Inflammatory macrophage (primary cell): ENCODE measurements at places on chromosomes 1 and 21.
A peak's percentile ranks its signal among the peaks of the same experiment; 100 is the strongest.

- no peak for DNase-seq
Measured at GRCh38 chr21:27173053-27173452, 206.2 kb upstream of the ADAMTS5 start.

DNA sequence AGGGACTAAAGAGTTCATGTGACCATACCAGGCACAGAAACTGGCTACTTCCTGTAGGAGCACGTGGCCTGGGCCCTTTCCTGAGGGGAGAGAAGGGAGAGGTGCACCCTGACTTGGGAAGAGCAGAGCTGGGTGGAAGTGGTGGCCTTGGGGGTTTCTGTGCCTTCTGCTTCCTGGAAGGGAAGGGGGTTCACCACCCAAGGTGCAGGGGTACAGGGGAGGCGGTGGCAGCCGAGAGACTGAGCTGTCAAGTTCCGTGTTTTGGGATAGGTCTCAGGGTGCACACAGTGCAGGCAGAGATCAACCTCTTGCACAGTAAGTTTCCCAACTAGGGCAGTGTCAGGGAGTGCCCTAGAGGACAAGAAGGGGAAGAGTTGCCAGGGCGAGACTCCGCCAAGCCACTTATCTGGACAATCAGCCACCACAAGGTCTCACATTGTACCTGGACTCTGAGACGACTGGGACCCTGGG is 10.1 kb downstream of the HECTD3 start:
- peak; percentile 88 for DNase-seq

- DNase-seq: no peak
Measured at GRCh38 chr1:173268786-173269277, 61.7 kb upstream of the TNFSF4 start.

DNA sequence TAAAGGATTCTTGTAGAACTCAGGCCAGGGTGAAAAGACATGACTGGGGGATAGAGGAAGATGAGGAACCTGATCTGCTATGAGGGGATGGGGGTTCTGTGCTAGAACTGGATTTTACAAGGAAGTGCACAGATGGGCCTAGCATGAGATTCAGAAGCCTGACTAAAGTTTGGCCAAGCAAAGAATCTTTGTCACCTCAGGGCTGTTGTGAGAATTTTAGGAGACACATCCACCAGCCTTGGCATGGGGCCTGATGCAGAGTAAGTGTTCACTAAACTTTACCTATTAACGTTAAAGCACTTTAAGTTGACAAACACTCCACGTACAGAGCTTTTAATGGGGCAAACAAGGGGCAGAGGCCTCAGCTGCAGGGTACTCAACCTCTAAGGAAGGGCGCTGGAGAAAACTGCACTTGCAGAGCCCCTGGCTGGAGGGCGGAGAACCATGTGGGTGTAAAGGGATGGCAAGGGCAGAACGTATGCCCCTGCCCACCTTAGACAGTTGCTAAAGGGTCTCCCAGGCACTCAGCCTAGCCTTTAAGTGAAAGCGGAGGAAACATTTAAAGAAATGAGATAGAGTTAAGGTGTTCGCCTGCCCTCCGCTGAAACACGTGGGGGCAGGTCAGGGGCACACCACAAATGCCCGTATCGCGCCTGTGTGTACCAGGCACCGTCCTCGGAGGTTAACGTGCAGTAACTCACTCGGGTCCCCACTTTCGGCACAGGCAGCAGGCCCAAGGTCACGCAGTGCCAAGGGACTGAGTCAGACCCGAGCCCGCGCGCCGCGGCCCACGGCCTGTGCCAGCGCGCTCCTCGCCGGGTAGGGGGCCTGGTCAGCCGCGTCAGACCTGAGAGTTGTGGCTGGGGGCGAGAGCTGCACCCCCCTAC is 990 bp upstream of the MRPS6 start:
- DNase-seq: no peak

DNA sequence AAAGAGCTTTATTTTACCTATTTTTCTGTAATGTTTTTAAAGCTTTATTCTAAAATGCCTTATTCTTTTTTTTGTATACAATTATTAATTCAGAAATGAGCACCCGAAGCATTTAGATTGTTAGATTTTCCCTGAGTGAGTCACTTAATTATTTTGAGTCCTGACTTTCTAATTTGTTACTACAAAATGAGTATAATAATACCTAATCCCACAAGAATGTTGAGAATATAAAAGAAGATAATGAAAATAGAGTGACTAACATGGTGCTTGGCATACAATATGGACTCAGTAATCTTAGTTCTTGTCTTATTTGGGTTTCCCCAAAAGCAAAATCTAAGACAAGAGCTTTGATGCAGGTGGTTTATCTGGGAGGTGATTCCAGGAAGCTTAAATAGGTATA is 142.2 kb downstream of the LHX8 start:
- no peak for DNase-seq

DNA sequence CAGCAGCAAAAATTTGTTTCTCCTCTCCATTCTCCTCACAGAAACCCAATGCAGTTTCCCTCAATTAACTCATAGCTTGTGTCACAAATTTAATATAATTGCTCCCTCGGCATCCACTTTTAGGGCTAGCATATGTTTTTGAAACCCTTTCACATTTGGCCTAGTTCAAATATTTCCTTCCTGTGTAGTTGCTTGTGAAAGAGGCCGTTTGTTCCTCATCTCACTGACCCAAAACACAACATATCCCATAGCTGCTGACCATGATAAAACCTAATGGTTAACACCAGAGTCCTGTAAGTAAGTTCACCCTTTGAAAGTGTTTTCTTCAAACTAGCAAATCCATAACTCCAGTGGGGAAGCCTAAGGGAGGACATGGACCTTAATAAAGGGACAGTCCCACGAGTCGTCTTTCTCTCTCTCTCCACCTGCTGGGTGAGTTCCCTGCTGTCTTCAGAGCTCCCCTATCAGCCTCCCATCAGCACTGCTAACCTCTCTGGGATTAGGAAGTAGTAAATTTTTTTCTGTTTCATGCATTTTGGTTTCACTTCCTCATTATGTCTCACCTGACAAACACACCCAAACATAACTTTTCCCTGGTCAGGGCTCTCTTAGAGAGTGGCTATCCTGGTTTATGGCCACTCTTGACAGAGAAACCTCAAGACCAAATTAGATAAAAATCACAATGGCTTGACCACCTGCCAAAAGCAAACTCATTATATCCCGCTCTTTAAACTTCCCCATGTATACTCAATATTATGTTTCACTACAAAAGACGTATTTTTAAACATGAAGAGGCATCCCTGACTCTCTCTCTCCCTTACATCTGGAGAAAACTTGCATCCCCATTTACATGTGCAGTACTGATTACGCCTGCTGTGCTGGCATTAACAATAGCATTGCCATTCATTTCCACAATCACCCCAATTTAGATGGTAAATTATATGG is 177.7 kb upstream of the HP1BP3 start:
- DNase-seq: peak; percentile 74

DNA sequence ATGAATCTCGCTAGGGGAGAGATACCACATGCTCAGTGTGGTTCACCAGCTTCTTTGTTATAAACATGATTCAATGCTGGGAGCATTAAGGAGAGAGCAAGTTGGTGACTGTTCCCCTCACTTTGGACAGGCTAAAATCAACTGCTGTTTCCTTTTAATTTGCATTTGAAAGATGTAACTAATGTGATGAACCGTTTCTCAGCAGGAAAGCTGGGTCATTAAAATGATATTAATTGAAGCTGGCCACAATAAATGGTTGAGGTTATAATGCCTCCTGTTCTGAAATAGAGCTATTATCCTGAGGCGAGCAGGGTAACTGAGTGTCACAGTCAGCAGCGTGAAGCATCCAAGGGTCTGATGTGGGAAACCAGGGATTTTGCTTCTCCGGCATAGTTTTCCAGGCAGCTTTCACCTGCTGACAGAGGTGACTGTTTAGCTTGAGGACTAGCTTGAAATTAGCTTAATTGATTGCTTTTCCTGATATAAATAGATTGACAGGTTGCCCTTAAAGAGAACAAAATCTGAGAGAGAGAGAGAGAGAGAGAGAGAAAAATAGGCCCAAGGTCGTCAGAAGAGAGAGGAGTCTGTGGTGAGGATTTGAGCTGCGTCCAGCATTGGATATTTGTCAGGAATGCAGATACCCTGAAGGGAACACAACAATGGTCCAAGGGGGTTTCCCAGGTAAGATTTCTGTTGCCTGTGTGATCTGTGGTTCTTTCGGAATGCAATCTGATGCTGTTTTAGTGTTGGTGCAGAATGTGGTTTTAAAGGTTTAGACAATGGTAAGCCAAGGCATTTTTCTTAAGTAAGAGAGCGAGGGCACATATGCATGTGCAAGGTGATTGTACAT is 209.7 kb downstream of the PATJ start:
- DNase-seq: no peak
